ENCODE measurements at places on chromosomes 6 and 20.

- DNase-seq = no peak
These were observed 53.8 kb downstream of the ABHD12 start for GRCh38 chr20:25336561-25337422.

DNA sequence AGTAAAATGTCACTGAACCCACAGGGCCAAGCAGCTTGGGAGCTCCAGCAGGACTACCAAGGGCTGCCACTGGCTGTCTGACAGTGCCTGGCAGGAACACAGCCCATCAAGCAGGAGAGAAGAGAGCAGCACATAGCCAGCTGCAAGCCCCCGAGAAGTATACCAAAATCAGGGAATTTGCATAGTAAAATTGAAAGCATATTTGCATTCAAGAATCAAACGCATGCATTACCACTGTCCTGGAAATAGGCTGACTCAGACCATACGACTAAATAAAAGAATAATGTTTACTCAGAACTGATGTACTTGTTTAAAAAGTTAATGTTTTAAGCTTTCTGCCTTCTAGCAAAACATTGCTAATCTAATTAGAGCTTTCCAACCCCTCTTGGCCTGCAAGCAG, 298.1 kb downstream of the TFAP2B start:
- DNase-seq = no peak

- DNase-seq = no peak
These were observed 168.4 kb downstream of the GJA10 start for GRCh38 chr6:90062667-90063066.

DNA sequence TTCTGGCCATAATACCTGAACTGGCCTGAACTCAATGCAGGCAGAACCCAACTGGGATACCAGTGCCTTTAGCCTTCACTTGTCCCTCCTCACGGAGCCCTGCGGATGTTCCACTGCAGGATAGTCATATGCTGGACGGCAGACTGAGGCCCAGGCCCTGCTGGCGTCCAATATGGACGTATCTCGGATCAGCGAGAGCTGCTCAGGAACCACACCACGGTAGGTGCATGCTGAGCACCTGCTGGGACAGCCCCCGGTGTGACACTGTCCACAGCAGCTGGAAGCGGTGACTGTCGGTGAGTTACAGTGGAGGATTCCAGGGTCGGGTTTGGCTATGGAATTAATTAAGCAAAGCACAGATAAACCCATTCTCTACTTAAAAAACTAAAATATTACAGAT, 48.7 kb downstream of the PSMG4 start:
- DNase-seq = no peak
